CD8-positive, alpha-beta T cell (primary cell): ENCODE measurements at places on chromosomes 4 and X.

DNA sequence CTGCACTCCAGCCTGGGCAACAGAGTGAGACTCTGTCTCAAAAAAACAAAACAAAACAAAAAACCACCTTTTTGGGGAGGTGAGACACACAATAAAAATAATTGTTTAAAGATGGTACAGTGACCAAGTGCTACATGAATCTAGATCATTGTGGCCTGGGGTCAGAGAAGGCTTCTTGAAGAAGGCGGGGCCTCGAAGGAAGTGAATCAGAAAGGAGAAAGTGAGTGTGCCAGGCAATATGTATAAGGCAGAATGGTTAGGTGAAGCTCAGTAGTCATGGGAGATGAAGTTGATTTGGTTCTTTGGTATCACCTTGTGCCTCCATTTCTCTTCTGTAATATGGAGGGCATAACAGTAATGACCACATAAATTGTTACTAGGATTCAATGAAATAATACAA lies 58.9 kb downstream of the DOCK11 start:
- no peak for DNase-seq

DNA sequence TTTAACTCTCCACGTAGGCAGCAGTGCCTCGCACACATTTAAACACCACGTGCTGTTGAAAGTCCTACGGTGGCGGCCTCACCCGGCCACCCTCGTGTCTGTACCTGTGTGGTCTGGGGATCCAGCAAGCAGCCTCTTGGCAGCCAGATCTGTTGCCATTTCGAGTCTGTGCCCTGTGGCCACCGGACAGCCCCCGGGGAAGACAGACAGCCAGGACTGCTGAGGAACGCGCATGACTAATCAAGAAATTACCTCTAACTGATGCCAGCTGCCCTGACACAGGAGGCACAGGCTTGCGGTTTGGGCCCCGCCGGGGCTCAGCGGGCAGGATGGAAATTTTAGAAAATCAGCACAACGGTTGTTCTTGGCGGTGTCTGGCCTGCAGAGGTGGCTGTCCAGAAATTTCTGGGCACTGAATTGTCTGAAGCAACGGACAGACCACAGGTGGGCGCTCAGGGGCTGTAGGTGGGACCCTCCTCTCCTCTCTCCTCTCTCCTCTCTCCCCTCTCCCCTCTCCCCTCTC lies 15.6 kb upstream of the ASMTL start:
- DNase-seq, result peak; percentile 80

DNA sequence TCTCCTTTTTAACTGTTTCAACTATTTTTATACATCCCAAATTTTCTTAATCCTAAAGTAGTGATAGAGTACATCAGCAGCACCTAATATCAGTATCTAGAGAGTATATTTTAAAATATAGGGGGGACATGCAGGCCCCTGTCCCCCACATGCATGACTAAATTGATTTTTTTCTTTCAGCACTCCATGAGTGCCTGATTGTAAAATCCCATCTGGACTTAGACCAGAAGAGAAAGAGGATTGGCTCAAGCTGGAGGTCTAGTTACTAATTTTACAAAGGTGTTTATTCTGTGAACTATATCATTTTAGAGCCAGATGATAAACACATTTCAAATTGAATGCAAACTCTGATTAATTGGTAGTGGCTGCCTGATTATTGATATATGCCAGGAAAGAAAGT lies 1533.9 kb upstream of the PABPC4L start:
- DNase-seq, result no peak

- DNase-seq, result no peak
These were observed 187.8 kb upstream of the NUDT6 start for GRCh38 chr4:123110147-123110546.

- DNase-seq, result no peak
These were observed 89.8 kb downstream of the PHKA2 start for GRCh38 chrX:18894156-18894555.

DNA sequence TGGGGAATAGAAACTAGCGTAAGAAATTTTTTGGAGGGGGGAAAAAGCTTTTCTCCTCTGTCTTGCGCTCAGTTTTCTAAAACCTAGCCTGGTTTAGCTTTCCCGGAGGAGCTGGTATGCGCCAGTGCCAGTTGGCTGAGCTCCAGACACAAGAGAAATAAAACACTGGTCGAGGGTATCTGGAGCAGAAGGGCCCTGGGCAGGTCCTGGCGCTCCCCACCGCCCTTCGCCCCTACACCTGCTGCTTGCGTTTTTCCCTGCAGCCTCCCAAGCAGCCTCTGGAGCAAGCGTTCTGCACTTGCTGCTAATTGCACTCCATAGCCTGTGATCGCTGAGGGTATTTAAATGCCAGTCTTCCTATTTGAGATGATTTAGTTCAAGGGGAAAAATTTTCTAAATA lies 816 bp downstream of the EREG start:
- no peak for DNase-seq

DNA sequence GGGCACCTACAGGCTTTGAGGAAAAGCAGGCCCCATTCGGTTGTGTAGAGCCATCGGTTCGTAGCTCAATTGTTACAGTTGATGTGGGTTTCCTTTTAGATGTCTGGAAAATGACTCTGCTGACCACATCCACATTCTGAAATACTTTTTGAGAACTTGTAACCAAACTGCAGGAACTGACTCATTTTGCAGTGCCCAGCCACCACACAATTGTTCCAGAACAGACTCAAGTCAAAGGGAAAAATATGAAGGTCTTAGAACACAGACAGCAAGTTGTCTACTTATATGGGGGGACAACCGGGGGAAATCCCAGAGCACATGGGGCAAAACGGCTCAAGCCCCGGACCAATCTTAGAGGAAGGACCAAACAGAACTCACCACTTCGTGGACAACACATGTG lies 557.6 kb upstream of the DIPK2B start:
- peak; percentile 73 for DNase-seq

- no peak for DNase-seq
These were observed 21.6 kb downstream of the JAKMIP1 start for GRCh38 chr4:6178757-6179156.

GRCh38 chrX:13254076-13254785 lies 65.6 kb downstream of the ATXN3L start:
- no peak for DNase-seq

GRCh38 chrX:136627409-136627808 lies 20.5 kb upstream of the CD40LG start:
- DNase-seq, result peak; percentile 63
